Aorta (tissue), 5 donors: ENCODE measurements at places on chromosomes 3 and 15.

- DNase-seq = no peak
These were observed 44.4 kb upstream of the FAN1 start for GRCh38 chr15:30859091-30859874.

DNA sequence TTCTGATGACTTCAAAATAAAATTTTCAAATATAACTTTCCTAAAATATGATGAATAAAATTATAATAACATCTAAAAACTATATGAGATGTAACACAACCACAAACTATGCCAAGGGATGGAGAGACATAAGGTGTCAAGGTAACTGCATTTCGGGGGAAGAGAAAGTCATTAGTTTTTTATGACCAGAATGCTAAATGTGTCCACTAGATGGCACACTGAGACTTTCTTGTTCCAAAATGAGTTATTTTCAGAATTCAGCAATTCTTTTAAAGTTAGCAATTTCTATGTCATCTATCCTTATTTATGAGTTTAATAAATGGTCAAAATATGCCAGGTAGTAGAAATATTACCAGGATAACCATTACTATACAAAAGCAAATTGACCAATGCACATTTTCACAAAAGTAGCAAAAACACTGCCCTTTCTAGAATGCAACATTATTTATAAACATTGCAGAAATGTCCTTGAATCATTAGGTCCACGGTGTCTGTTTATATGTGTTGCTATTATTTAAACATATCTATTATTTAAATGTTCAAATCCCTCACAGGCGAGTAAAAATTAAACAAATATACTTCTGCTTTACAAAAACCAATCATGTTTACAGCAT is 374.2 kb downstream of the PLCL2 start:
- DNase-seq = no peak

DNA sequence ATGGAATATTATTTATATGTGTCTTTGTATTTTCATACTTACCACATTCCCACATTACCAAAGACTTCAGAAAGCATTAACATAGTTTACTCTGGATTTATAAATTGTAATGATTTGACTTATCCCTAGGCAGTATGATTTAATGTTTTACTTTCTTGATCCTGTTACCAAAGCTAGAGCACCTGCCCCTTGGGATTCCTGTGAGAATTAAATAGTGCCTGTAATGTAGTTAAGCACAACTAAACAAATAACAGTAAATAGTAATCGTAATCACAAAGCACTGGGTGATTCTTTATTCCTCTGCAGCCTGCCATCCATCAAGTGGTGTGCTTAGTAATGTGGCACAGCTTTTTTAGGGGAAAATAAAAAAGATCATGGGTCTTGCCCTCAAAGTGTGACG is 39.1 kb downstream of the ATP2C1 start:
- DNase-seq = no peak

- peak; percentile 57 for DNase-seq
These were observed 25.1 kb downstream of the SHISA5 start for GRCh38 chr3:48478626-48479555.

- DNase-seq = no peak
These were observed 17.0 kb downstream of the TGM5 start for GRCh38 chr15:43249699-43250203.

GRCh38 chr3:183884097-183884426 is 618 bp downstream of the PARL start:
- no peak for DNase-seq

DNA sequence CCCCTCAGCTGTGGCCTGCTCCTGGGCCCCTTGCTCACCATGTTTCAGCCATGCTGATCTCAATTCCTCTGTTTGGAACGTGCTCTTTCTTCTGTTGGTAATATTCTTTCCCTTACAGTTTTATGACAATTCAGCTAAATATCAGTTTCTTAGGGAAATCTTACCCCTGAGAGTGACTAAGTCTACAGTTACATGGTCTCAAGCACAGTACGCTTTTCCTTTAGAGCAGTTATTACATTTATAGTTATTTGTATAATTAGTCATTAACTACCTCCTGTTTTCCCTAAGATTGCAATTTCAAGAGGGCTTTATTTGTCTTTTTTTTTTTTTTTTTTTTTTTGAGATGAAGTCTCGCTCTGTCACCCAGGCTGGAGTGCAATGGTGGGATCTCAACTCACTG is 23.5 kb downstream of the C3orf62 start:
- DNase-seq = no peak

DNA sequence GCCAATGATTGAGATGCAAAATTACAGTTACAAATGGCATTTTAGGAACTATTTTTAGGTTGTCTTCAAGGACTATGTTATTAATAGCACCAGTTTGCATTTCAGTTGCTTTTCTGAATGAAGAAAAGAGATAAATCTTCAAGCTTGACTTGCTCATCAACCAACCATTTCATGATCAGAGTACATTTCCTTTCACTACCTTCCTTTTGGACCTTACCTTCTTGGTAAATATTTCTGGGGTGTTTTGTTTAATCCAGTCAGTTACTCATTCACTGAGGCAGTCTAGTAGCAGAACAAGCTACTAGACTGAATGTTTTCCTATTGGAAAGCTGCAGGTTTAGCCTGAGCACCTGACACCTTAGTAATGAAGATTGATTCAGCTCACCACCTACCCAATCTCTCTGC is 8.2 kb downstream of the SLC27A2 start:
- no peak for DNase-seq

GRCh38 chr15:33888176-33888575 is 80.1 kb upstream of the CHRM5 start:
- DNase-seq = no peak

GRCh38 chr15:68204361-68204760 is 771 bp downstream of the CALML4 start:
- no peak for DNase-seq

DNA sequence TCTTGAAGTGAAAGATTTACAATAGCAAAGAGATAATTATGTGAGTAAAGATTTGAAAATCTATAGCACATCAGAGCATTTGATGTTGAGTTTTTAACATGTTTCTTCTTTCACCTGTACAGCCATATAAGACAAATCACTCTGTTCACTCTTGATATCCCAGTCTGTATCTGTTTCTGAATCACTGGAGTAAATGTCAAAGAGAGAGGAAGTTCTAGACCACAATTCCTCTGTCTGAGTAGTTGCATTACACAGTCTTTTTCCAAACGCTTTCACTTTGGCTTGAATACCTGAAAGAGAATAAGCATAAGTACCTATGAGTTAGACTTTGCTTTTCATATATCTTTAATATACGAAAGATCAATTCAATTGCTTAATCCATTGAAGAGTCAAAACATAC is 9.9 kb downstream of the THAP10 start:
- DNase-seq = no peak

DNA sequence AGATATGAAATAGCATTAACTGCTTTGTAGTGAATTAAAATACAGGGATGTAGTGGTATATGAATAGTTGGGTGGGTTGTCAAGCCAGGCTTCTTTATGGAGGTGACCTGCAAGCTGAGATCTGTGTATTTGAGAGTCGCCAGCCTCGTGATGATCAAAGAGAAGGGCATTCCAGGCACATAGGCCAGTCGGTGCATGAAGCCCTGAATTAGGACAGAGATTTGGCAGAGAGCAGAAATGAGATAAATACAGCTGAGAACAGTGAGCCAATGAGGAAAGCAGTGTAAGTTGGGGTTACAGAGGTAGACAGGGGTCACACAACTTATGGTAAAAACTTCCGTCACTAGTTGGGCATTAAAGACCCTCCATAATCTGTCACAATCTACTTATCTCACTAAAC is 641.9 kb downstream of the OTOL1 start:
- DNase-seq = no peak

- DNase-seq = no peak
These were observed 29.0 kb downstream of the ADIPOQ start for GRCh38 chr3:186871403-186871924.

GRCh38 chr3:90069748-90070147 is 962.3 kb downstream of the EPHA3 start:
- DNase-seq = no peak

GRCh38 chr3:157589211-157589610 is 86.0 kb upstream of the VEPH1 start:
- DNase-seq = no peak

- DNase-seq = no peak
These were observed 105.6 kb downstream of the LPP start for GRCh38 chr3:188259596-188259995.

- no peak for DNase-seq
These were observed 51.6 kb downstream of the SUCLG2 start for GRCh38 chr3:67602816-67603215.

DNA sequence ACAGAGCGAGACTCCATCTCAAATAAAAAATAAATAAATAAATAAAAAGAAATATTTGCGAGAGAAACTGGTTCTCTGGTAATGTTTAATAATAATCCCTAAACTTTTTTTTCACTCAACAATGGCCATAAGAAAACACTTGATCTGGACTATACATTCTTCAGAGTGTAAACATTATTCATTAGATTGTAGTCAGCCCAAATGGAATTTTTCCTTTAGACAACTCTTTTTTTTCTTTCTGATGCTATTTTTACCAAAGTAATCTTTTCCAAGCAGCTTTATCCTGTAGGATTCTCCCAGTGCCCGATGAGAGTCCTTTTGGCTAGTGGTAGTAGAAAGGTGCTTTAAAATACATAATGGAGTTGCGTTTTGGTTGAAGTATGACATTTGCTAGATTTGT is 90.4 kb downstream of the NEDD4 start:
- DNase-seq = no peak

- no peak for DNase-seq
These were observed 29.5 kb downstream of the KCNAB1 start for GRCh38 chr3:156149876-156150275.

DNA sequence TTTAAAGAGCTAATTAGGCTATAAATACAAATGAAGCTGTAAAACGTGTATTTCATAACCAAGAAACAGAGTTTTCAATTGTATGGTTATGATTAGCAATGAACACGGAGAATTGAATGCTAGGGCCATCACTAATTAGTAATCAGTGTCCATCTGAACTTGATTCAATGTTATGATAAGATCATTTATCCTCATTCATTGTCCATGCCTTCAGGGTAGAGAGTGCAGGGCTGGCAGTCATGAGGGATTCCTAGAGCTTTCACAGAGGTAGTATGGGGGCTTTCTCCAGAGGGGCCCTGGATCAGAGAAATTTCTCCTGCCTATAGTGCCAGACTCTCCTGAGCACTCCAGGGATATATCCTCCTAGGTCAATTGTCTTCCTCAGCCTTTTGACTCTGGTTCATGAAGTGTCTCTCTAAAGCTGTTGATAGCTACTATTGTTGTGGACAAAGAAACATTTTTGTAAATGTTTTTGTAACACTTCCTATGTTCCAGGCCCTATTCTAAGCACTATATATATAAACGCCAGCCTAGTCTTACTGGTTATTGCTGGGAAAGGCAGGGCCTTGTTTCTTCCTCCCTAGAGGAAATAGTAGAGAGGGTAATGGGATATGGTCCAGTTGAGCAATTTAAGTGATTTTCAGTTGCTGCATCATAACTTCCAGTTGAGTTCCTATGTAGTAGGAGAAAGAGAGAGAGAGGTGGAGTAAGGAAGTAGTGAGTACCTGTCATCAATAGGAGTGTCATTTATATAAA is 249.0 kb downstream of the NFKBIZ start:
- DNase-seq = no peak

GRCh38 chr15:80003171-80003570 is 32.2 kb upstream of the BCL2A1 start:
- DNase-seq = no peak

GRCh38 chr3:46979958-46980497 is 562 bp downstream of the NBEAL2 start:
- DNase-seq = no peak

GRCh38 chr3:56990641-56991015 is 69.8 kb upstream of the SPATA12 start:
- no peak for DNase-seq

- no peak for DNase-seq
These were observed 223.1 kb upstream of the CNTN6 start for GRCh38 chr3:869734-870133.

DNA sequence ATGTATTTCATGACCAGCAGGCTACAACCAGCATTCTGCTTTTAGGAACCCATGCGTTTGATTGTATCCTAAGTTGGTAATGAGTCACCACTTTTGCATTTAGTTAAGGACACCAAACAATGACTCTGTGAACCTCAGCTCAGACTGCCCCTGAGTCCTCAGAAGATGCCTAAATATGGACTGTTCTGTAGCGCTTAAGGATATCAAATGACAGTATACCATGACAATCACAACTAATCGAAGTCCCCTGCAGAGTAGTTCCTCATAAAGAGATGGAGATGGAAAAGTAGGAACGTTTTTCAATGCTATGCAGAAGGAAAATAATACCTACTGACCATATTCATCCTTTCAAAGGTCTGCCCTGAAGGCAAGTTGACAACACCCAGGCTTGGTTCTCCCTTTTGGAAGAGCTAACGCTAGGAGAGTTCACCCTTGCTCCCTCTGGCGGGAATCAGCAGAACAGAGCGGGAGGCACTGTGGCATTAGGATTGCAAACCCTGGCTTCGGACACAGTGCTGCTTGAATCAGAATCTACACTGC is 508.6 kb downstream of the FHIT start:
- no peak for DNase-seq

DNA sequence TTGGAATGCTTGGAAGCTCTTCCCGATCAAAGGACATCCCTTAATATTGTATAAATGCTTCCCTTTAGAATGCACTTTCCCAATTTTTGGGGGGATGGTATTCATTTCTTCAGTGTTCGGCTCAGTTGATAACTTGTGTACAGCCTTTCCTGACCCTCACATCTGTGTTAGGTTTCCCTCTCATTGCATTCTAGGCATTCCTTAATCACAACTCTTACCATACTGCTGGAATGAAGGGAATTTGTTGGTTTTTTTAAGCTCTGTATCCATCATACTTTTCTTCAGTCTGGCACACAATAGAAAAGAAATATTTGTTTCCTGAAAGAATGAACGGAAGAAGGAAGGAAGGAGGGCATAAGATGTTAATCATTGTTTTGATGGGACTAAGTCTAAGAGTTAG is 119.5 kb downstream of the CHST2 start:
- DNase-seq = no peak

DNA sequence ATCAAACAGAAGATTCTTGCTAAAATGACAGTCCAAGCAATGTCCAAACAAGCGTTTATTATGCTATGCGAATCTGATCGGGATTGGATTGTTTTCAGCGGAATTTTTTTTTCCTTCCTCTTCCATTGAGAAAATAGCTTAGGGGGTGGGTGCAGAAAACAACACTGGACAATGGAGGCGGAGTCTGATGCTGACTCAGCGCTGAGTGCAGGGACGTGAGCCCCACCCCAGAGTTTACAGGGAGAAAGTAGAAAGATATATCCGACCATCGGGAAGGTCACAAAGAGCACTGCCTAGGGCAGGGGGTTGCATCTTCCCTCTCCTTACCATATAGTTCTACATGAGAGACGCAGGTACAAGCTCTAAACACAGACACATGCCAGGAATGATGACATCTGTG is 117.0 kb downstream of the FOXP1 start:
- no peak for DNase-seq

GRCh38 chr3:125644036-125645005 is 49.0 kb upstream of the OSBPL11 start:
- DNase-seq = no peak

DNA sequence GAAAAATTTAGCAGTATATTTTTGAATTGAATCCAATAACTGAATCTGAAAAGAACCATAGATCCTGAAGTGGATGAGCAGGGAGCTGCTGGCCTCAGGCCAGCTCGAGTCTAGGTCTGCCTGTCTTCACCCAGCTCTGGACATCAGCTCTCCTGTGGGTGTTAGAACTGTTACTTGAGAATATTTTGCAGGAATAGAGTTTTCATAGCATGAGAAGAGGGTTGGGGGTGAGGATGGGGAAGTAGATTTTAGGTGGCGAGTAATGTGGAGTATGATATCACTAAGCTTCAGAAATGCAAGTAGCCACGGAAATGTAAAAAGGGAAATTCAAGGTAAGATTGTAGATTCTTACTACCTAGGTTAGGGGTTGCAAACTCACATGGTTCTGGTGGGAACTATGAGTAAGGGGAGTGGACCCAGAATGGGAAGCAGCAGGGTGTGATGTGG is 6.2 kb downstream of the RAB8B start:
- DNase-seq = no peak
